GM23248 (cell line): ENCODE measurements at places on chromosomes 16 and 17.

DNA sequence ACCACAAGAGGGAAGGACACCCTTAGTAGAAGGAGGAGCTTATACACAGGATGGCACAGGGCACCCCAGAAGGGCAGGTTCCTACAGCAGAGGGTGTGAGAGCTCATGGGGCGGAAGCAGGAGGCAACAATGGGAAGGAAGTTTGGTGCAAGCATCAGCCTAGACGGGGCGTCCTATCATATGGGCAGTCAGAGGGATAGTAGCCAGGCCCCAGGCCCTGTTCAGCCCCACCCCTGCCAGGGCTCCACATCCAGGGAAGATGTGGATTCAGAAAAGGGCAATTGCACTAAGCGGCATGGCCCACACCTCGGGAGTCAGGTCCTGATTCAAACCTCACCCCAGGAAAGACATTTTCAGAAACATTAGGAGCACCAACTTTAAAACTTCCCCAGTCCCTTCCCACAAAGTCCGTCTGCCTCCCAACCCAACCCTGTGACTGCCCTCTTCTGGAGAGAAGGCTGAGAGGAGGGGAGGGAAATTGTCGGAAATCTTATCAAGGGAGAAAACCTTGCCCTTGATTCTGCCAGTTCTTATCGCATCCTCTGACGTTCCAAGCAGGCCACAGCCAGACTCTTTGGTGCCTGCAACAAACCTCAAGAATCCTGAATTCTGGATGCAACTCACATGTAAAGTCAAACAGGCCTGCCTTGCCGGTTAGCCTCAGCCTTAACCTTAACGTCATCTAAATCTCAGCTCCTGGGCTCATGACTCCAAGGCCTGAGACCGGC lies 198.8 kb upstream of the CDH5 start:
- DNase-seq = no peak
- no peaks in the 10 kb centered on the region for H3K27me3 ChIP-seq
- no peaks in the 10 kb centered on the region for H3K4me1 ChIP-seq
- no peak overlapping the region for H3K27ac ChIP-seq
- no peak overlapping the region for H3K4me3 ChIP-seq

GRCh38 chr16:1363501-1364041 lies 11.8 kb downstream of the GNPTG start:
- no peak overlapping the region for H3K27ac ChIP-seq
- no peak overlapping the region for H3K4me3 ChIP-seq
- H3K36me3 ChIP-seq = peaks cover 14% of the 10 kb centered on the region

DNA sequence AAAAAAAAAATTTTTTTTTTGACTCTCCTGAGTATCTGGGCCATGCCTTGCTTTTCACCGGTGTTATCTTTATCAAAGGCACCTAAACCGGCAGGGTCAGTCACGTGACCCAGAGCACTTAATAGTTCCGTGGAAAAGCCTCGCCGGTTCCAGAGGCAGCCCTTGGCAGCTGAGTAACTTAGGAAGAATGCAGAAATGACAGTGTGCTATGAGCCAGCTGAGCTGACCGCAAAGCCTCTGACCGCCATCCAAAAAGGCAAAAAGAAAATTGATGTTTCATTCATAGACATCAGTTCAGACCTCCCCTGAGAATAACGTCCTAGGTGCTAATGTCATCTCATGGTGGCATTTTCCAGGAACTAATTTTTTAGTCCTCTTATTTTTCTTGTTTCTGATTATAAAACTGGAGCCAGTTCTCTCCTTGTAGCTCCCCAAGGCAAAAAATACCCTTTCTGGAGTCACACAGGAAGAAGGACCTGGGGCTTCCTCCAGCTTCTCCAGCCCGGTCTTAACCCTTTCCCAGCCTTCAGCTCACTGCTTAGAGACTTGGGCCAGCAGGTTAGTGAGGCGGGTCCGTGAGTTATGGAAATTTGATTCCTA lies 122.6 kb downstream of the SOCS1 start:
- H3K27ac ChIP-seq = peak overlapping the region; percentile 68
- H3K4me1 ChIP-seq = peaks cover 55% of the 10 kb centered on the region
- no peaks in the 10 kb centered on the region for H3K36me3 ChIP-seq
- H3K27me3 ChIP-seq = no peaks in the 10 kb centered on the region
- H3K4me3 ChIP-seq = peak overlapping the region; percentile 34

DNA sequence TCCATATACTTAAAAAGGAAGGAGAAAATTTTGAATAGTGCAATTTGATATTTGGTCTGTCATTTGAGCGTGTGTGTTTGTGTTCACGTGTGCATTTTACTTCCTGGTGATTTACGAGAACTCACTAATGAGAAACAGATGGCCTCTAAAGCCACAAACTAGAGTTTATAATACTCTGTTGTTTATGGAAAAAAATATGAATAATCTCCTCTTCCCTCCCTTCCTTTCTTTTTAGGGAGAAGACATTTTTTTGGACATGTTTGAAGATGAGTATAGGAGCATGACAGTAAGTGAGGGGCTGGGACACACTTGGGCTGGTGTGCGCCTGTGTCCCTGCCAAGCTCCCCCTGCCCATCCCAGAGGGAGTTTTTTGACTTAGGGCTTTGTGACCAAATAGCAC lies 102.7 kb downstream of the CLEC16A start:
- 0 out of 2 replicates have a peak overlapping the region, but pooled peaks have one; percentile 1 for H3K4me3 ChIP-seq
- peak overlapping the region; percentile 50 for H3K27ac ChIP-seq
- H3K27me3 ChIP-seq = no peaks in the 10 kb centered on the region
- H3K36me3 ChIP-seq = peaks cover 3% of the 10 kb centered on the region; the same call in 1 of the 2 replicates

DNA sequence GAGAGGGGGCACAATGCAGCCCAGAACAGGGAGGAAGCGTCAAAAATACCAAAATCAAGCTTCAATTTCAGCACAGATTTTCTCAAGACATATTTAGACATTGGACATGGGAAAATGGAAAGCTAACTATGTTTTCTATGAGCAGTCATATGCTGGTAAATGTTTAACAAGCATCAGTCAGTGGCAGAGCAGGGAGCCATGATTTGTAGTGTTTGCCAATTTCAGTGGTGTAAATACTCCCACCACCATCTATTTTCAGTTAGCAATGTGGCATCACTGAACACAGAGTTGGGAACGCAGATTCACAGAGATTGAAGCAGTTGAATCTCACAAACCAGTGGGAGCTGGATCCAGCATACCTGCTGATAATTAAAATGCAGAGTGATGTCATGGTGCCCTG lies 24.6 kb upstream of the MYOCD start:
- no peaks in the 10 kb centered on the region for H3K36me3 ChIP-seq
- no peaks in the 10 kb centered on the region for H3K27me3 ChIP-seq
- no peak overlapping the region for H3K4me3 ChIP-seq
- DNase-seq = no peak
- 0 out of 2 replicates have a peak, but pooled peaks cover 4% of the 10 kb centered on the region for H3K4me1 ChIP-seq

DNA sequence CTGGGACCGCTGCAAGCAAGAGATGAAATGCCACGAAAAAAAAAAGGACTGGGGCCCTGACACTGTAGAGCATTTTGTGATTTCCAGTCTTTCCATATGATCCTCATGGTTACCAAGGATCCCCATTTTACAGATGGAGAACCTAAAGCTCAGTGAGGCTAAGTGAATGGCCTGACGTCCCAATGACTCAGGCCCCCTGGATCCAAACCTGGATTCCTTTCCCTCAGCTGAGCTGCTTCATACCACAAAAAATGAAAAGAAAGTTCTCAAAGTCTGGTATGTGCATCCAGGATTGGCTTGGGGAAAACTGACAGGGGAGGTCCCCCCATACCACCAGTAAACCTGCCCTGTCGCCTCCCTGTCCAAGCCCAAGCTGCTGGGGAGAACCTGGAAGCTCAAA lies 80.5 kb downstream of the TEX14 start:
- no peaks in the 10 kb centered on the region for H3K36me3 ChIP-seq
- no peak overlapping the region for H3K27ac ChIP-seq
- no peak for DNase-seq
- H3K27me3 ChIP-seq = no peaks in the 10 kb centered on the region

DNA sequence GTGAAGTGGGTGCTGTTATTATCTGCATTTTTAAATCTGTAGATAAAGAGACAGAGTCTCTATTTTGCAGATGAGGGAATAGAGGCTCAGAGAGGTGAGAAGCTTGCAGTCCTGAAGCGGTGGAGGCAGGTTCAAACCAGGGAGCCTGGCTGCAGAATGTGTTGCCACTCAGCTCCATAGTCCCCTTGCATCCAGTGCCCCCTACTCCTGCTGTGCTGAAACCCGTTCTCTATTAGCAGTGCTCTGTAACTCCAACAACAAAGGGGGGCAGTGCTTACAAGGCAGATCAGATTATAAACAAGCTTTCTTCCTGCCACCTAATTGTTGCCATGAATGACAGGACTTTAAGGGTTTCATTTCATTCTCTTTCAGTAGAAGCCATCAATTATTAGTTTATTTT lies 118.1 kb upstream of the CACNG3 start:
- no peak for DNase-seq
- H3K27ac ChIP-seq = no peak overlapping the region
- H3K4me1 ChIP-seq = no peaks in the 10 kb centered on the region
- H3K36me3 ChIP-seq = no peaks in the 10 kb centered on the region
- H3K4me3 ChIP-seq = no peak overlapping the region

GRCh38 chr16:47861999-47862398 lies 293.8 kb downstream of the ABCC12 start:
- H3K27ac ChIP-seq = no peak overlapping the region
- H3K4me1 ChIP-seq = no peaks in the 10 kb centered on the region
- H3K27me3 ChIP-seq = no peaks in the 10 kb centered on the region
- DNase-seq = no peak
- no peaks in the 10 kb centered on the region for H3K36me3 ChIP-seq
- no peak overlapping the region for H3K4me3 ChIP-seq

- H3K4me3 ChIP-seq = no peak overlapping the region
- H3K36me3 ChIP-seq = no peaks in the 10 kb centered on the region
- H3K27ac ChIP-seq = no peak overlapping the region
Measured at GRCh38 chr16:13350000-13350399, 448.6 kb downstream of the SHISA9 start.

- H3K36me3 ChIP-seq = no peaks in the 10 kb centered on the region
- DNase-seq = no peak
Measured at GRCh38 chr16:27085182-27085581, 18.5 kb downstream of the C16orf82 start.

DNA sequence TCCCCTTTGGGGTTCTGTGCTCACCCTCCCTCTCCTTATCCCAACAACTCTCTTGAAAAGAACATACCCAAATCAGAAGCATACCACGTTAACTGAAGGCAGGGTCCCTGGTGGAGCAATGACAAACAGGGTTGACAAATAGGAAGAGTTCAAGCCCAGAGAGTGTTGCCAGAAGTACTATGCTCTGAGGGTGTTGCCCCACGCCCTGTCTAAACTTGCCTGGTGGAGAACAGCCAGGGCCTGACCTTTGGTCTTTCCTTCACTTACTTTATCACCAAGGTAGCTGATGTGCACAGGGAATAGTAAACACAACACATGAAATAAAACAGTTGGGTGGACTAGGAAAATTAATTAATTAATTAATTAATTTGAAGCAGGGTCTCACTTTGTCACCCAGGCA lies 23.3 kb downstream of the ZNF75A start:
- no peak overlapping the region for H3K4me3 ChIP-seq
- H3K36me3 ChIP-seq = no peaks in the 10 kb centered on the region
- DNase-seq = no peak
- H3K27ac ChIP-seq = no peak overlapping the region
- no peaks in the 10 kb centered on the region for H3K4me1 ChIP-seq

DNA sequence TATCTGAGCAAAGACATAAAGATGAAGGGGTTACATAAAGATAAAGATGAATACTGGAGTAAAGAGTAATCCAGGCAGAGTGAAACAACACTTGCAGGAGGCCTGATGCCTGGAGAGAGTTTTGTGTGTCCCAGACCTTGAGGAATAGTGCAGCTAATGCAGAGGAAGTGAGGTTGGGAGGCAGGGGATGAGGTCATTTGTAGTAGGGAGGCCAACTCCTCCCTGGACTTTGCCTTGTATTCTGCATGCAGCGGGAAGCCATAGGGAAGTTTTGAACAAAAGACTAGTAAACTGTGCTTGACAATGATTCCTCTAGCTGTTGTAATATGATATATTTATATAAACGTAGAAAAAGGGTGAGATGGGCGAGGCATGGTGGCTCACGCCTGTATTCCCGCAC lies 356.6 kb downstream of the KCNJ2 start:
- no peak for DNase-seq
- no peak overlapping the region for H3K4me3 ChIP-seq
- H3K4me1 ChIP-seq = no peaks in the 10 kb centered on the region
- H3K27ac ChIP-seq = no peak overlapping the region

- H3K27me3 ChIP-seq = no peaks in the 10 kb centered on the region
- DNase-seq = peak; percentile 98
- no peak overlapping the region; the same call in 1 of the 2 replicates for H3K4me3 ChIP-seq
- peaks cover 7% of the 10 kb centered on the region for H3K4me1 ChIP-seq
- no peaks in the 10 kb centered on the region for H3K36me3 ChIP-seq
Measured at GRCh38 chr16:535446-536405, 8.2 kb downstream of the CAPN15 start.

DNA sequence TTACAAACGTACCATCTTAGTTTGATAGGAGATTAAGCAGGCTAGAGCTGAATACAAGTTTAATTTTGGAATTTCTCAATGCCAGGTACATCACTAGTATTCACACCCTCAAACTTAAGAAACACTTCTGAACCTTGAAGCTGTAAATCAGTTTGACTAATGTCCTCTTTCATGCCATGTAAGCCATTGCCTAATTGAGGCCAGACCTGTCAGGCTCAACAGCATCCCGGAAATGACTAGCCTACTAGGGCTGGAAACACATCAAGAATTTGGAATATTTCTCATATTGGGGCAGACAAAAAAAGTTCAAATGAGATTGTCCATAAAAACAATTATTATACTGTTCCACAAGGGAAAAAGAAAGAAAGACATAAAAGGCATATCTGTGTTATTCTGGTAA lies 1.7 kb downstream of the USP32 start:
- H3K36me3 ChIP-seq = no peaks in the 10 kb centered on the region
- H3K4me1 ChIP-seq = peaks cover 48% of the 10 kb centered on the region
- no peaks in the 10 kb centered on the region for H3K27me3 ChIP-seq
- H3K4me3 ChIP-seq = peak overlapping the region; percentile 89

DNA sequence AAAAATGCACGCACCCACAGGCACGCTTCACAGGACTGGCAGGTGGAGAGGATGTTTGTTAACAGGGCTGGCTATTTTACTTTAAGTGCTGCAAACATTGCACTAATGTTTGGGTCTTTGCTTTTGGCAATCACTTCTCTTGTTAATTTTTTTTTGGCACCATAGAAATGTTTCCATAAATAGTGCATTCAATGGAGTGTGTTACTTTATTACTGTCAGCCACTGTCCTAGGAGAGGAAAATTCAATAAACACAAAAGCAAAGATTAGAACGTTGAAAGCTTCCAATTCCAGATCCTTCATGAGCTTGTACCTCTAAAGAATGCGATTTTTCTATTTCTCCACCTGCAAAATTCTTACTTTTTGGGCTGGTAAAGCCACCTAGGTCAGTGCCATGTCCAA lies 743.5 kb downstream of the WWOX start:
- H3K27me3 ChIP-seq = no peaks in the 10 kb centered on the region
- DNase-seq = no peak
- H3K4me1 ChIP-seq = no peaks in the 10 kb centered on the region
- no peaks in the 10 kb centered on the region for H3K36me3 ChIP-seq

GRCh38 chr16:56451753-56452689 lies 667 bp downstream of the OGFOD1 start:
- no peaks in the 10 kb centered on the region for H3K27me3 ChIP-seq
- peaks cover 27% of the 10 kb centered on the region for H3K4me1 ChIP-seq
- H3K4me3 ChIP-seq = peak overlapping the region; percentile 92
- H3K36me3 ChIP-seq = peaks cover 33% of the 10 kb centered on the region
- DNase-seq = peak; percentile 82
